ENCODE measurements at places on chromosomes 7 and 10.

DNA sequence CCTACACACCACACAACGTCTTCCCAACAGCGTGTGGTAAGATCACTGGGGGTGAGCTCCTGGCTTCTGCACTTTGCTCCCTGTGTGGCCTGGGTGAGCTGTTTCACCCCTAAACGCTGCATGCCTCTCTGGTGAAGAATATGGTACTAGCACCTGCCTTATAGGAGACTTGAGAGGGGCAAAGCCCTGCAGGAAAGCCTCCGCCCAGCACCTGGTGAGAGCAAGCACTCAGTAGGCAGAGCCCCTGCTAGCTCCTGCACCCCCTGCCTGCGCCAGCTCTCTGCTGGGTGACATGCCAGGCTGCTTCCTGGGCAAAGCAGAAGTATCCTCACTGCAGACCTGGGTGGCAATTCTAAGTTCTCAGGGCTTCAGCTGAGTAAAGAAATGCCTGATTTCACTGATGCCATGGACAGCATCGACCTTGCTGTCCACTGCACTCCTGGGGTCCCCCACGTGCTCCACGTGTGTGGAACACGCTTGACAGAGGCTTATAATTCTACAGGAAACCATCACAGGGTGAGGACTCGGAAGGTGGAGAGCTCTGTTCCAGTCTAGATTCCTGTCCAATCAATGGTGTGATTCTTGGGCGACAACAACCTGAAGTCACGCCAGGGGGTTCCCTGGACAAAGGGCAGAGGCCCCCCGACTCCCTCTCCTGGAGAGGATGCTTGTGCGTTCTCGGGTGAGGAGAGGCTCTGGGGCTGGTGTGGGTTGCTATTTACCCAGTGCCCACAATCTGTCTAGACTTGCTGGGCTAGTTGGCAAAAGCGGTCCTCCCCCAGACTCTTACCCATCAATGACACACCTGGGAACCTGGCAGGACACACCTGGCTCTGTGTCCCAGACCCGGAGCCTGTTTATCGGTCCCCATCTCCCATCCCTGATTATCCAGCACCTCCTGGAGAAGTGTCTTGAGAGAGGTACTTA is 5.0 kb upstream of the CALML5 start:
- no peak for DNase-seq

GRCh38 chr7:25460433-25460832 is 232.1 kb upstream of the NPVF start:
- DNase-seq: peak; percentile 32

- DNase-seq: no peak
These were observed 473.3 kb upstream of the NRP1 start for GRCh38 chr10:33807531-33808359.

GRCh38 chr7:41567731-41568114 is 135.2 kb downstream of the INHBA start:
- no peak for DNase-seq

DNA sequence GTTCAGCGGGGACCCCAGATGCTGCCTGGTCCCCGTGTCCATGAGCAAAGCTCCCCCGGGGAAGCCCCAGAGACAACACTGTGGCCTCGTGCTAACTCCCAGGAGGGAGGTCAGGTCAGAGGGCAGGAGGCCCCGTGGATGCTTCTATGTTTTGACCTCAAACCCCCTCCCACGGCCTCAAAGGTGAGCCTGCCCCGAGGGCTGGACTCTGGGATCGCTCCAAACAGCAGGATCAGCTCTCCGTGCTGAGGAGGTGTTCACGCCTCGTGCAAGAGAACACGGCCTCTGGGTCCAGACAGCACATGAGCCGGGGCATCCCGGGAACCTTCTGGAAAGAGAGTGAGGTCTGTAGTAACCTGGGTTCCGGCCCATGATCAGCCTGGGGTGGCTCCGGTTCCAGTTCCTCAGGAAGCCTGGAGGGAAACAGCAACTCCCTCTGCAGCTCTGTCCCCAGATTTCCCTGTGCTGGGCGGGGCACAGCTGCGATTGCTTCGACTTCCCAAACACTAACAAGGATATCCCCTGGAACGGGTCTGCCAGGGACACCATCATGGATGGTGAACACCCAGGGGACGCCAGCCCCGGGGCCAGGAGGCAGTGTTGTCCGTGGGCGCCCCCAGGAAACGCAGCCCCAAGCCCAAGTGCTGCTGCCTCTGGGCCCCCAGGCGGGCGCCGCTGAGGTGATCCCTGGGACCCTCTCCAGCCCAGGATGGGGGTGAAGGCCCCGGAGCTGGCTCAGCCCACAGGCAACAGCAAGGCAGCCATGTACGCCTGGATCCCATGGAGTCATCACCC is 18.0 kb upstream of the INPP5A start:
- peak; percentile 14 for DNase-seq

DNA sequence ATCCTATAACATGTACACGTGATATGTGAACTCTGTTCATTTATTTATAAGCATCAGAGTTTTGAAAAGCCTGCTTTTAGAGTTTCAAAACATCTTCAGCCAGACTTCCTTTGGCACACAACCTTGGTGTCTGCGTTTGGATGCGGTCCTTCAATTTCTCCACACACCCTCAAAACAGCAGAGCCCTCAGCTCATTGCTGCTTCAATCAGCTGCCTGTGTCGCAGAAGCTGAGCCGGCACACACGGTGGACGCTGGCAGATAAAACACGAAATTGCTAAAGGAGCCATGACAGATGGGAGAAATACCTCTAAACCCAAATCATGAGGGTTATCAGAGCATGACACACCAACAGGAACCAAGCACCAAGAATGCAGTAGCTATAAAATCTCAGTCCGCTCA is 396.4 kb upstream of the AKR1E2 start:
- no peak for DNase-seq

DNA sequence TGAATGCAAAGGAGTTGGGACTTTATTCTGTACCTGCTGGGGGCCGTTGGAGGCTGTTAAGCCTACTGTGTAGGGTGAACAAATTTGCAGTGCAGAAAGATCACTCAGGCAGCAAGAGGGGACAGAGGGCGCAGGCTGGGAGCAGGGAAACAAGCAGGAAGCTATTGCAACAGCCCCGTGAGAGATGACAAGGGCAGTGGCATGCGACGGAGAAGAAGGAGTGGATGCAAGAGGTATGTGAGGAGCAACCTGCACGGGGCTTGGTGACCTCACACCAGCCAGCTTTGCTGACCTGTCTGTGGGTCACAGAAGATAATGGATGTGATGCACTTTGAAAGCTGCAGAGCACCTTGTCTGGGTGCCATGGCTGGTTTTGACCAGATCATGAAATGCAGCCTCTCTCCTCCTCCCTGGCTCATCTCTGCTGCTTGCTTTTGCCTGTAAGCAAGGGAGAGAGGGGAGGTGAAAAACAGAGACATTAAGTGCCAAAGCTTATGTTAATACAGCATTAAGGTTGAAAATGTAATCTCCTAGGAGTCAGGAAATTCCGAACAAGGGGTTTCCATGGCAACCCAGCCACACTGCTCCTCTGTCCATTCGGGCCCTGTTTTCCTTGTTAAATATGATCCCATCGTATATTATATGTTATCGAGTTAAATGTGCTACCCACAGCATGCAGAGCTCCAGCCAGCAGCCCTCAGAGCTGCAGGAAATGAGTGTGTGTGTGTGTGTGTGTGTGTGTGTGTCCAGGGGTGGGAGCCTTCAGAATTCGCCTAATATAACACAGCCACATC is 314.3 kb upstream of the ZMIZ1 start:
- peak; percentile 42 for DNase-seq

DNA sequence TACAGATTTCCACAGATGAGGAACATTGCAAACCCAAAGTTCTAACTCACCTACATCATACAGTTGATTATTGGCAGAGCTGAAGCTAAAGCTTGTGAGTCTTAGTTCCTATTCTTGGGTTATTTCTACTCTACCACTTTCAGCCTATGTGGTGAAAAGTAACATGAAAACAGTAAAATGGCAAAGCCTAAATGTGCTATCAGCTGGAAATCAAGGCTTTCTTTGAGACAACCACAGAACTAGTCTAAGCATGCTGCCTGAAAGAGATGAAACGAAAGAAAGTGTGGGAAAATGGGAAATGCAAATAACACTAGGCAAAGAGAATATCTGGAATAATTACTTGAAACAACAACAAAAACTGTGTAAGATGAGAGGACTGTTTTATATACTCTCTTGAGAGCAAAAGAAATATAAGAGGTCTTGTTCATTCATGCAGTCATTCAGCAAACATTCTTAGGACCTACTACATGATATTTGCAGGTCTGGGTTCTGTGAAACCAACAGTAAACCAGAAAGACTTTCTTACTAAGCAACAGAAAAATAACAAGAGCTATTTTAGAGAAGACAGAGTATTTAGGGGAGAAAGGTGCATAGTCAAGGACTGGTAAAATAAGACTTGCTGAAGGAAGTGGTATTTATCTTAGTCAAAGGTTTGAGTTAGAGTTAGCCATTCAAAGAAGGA is 437.1 kb downstream of the HTR7 start:
- DNase-seq: no peak

- no peak for DNase-seq
These were observed 174.6 kb downstream of the CCDC71L start for GRCh38 chr7:106486331-106486730.

DNA sequence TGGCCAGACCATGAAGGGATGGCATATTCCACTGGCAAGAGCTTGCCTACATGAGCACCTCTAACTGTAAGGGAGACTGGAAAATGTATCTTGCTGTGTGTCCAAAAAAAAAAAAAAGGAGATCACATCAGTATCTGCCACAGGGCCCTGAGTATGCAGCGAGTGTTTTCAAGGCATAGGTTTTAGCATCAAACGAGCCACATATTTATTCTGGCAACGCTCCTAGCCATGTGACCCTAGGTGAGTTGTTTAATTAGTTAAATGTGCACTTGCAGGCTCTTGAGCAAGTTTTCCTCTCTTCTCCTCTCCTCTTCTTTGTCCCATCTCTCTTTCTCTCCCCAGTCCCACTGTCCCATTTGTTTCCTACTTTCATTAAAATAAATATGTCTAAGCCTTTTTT is 428.7 kb upstream of the AKR1E2 start:
- DNase-seq: no peak

- DNase-seq: no peak
These were observed 17.3 kb upstream of the FOXL3 start for GRCh38 chr7:272631-273030.

- no peak for DNase-seq
These were observed 416.1 kb downstream of the NEBL start for GRCh38 chr10:20481054-20481453.

- DNase-seq: no peak
These were observed 45.6 kb downstream of the GPR141 start for GRCh38 chr7:37729181-37729580.

GRCh38 chr10:110529596-110530011 is 31.9 kb downstream of the DUSP5 start:
- peak; percentile 90 for DNase-seq

GRCh38 chr7:22371878-22372277 is 14.9 kb upstream of the RAPGEF5 start:
- no peak for DNase-seq

- DNase-seq: no peak
These were observed 17.8 kb downstream of the KCP start for GRCh38 chr7:128892521-128893250.

- DNase-seq: no peak
These were observed 45.5 kb upstream of the NKX2-3 start for GRCh38 chr10:99487125-99487807.

- no peak for DNase-seq
These were observed 38.8 kb downstream of the EPC1 start for GRCh38 chr10:32308027-32308603.

Measured in mesendoderm (in vitro differentiated cells).